Vagina (tissue), 2 donors: ENCODE measurements at places on chromosomes 1 and 21. TPM values are rescaled to one million over a fixed set of nuclear protein-coding genes. Genes with fewer than 3 reads are reported as not detected.
A peak's percentile ranks its signal among the peaks of the same experiment; 100 is the strongest.

DNA sequence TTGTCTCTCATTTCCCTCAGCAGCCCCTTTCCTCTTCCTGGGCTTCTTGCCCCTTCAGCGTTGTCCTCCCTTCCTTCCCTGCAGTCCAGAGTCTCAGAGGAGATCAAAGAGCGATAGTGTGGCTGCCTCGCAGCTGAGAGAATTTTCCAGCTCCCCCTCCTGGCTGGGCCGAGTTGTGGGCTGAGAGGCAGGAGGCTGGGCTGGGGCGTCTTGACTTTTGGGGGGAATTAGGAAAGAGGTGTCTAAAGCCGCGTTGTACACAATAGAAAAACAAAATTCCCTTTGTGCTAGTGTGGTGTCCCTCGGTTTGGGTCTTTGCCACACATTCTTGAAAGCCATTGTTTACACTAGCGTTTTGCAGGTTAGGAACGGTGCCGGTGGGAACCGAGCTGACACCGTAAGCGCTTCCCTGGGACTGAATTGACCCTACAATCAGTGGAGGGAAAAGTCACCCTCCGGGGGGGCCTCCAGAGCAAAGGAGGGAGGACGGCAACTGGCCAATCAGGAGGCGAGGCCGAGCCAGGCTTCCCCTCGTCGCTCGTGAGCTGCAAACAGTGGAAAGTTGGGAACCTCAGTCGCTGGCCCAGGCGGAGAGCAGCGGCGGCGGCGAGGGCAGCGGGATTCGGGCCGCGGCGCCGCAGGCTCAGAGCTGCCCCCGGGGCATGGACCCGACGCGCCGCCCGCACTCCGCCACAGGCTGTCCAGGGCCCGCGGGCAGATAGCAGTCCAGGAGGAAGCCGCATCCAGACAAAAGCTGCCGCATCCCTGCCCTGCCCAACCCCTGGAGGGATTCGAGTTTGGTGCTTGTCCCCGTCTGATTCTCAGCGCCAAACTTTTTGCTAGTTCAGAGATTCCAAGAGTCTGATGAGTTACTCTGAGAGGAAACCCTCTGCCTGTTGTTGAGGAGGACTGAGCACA is at the start of gene HMCN1:
Gene HMCN1, plus strand, starts transcription at position 574 of the 918 bp plus-strand sequence. CDS start 389 bp downstream, outside the sequence.
- peak; percentile 89 for DNase-seq
- no peaks in the 10 kb centered on the region for H3K4me1 ChIP-seq
- no peaks in the 10 kb centered on the region for H3K27me3 ChIP-seq
- H3K4me3 ChIP-seq, result peak within 1 kb of the TSS; percentile 49
- H3K27ac ChIP-seq, result peak within 1 kb of the TSS; percentile 76

DNA sequence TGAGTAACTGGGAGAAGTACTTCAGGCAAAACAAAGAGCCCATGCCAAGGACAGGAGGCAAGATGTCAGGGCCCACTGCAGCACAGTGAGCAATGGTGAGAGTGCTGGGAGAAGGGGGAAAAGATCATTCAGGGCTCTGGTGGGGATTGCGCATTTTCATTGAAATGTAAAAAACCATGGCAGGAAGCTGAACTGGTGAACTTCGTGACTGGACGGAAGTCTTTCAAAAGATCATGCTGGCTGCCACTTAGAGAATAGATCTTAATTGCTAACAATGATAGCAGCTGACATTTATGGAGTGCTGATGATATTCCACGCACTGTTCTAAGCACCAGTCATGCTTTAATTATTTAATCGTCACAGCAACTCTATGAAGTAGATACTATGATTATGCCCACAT is 107.0 kb downstream of the TGFBR3 start:
- peaks cover 89% of the 10 kb centered on the region for H3K4me1 ChIP-seq
- no peak for DNase-seq
- H3K27ac ChIP-seq, result peak overlapping the region; percentile 86
- no peaks in the 10 kb centered on the region for H3K36me3 ChIP-seq
- no peaks in the 10 kb centered on the region for H3K27me3 ChIP-seq

- DNase-seq, result no peak
- H3K27me3 ChIP-seq, result no peaks in the 10 kb centered on the region
- no peak overlapping the region for H3K4me3 ChIP-seq
- H3K36me3 ChIP-seq, result no peaks in the 10 kb centered on the region
- peak overlapping the region; percentile 51 for H3K27ac ChIP-seq
- H3K4me1 ChIP-seq, result peaks cover 84% of the 10 kb centered on the region
Observed at GRCh38 chr1:8381618-8382017, 63.7 kb downstream of the SLC45A1 start.

DNA sequence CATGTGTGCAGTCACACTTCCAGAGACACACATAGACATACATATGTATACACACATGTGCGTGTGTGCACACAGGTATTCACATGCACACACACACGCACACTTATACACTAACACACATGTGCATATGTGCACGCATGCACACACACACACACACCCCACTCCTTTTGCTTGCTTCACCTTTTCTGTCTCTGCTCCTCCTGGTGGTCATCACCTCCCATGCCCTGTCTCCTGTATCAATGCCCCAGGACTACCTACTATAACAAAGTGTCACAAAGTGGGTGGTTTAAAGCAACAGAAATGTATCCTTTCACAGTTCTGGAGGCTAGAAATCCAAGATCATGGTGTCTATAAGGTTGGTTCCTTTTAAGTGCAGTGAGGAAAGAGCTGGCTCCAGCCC is 27.4 kb downstream of the ETS2 start:
- no peaks in the 10 kb centered on the region for H3K27me3 ChIP-seq
- H3K4me1 ChIP-seq, result peaks cover 19% of the 10 kb centered on the region
- no peaks in the 10 kb centered on the region for H3K36me3 ChIP-seq
- DNase-seq, result no peak

GRCh38 chr1:37493336-37494098 is 19.1 kb downstream of the ZC3H12A start:
- DNase-seq, result no peak
- H3K4me1 ChIP-seq, result no peaks in the 10 kb centered on the region
- no peak overlapping the region for H3K27ac ChIP-seq
- H3K27me3 ChIP-seq, result no peaks in the 10 kb centered on the region
- H3K36me3 ChIP-seq, result peaks cover 46% of the 10 kb centered on the region

GRCh38 chr1:110384581-110385321 is 6.1 kb downstream of the SLC16A4 start:
- no peaks in the 10 kb centered on the region for H3K27me3 ChIP-seq
- H3K4me3 ChIP-seq, result no peak overlapping the region
- no peaks in the 10 kb centered on the region for H3K36me3 ChIP-seq
- H3K4me1 ChIP-seq, result peaks cover 27% of the 10 kb centered on the region
- no peak for DNase-seq

- H3K36me3 ChIP-seq, result peaks cover 6% of the 10 kb centered on the region
- H3K4me1 ChIP-seq, result peaks cover 39% of the 10 kb centered on the region
- peak overlapping the region; percentile 65 for H3K27ac ChIP-seq
- H3K27me3 ChIP-seq, result no peaks in the 10 kb centered on the region
Observed at GRCh38 chr21:33825419-33825818, 90.2 kb downstream of the ATP5PO start.

DNA sequence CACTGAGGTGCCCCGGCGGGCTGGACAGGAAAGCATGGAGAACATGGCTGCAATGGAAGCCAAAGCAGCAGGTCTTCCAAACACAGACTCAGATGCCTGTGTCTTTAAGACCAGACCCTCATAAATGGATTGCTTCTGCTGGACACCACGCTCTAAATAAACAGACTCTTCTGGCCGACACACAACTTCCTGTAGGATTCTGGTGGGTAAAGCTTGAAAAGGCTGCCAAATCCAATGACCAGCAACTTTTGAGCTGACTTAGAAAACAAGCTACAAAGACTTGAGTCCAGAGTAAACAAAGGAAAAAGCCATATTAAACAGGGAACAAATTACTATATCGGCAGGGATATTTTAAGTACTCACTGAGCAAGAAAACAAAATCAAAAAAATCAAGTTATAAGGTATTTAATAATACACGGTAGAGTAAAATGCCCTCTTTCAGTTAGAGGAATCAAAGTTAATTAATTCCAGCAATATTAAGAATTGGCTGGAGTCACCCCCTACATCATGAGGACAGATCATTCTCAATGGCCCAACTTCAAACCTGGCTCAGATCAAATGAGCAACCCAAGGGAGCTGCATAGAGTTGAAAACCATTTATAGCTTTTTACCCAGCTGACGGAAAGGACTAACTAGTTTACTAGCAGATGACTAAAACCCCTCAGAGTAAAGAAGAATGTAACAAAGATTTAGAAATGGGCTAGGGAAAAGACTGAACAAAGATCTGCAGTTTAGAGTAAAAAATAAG is 102.4 kb downstream of the TGFBR3 start:
- no peaks in the 10 kb centered on the region for H3K27me3 ChIP-seq
- H3K27ac ChIP-seq, result peak overlapping the region; percentile 86
- H3K4me3 ChIP-seq, result peak overlapping the region; percentile 11
- peaks cover 90% of the 10 kb centered on the region for H3K4me1 ChIP-seq
- no peak for DNase-seq
- no peaks in the 10 kb centered on the region for H3K36me3 ChIP-seq

DNA sequence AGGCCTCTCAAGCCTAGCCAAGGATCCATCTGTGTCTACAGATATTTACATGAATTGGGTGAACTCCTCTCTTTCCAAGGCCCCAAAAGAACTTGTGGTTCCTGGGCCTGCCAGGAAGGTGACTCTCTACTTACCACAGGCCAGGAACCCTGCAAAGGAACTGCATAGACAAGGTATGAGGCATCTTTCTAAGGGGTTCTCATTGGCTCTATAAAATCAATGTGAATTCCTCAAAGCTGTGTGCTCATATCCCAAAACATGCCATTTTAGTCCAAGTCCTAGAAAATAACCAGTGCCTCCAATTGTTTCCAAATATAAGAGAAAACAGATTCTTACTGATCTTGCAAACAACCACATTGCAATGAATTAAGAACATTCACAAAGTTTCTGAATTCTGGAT is 39.9 kb upstream of the RGL1 start:
- no peaks in the 10 kb centered on the region for H3K4me1 ChIP-seq
- no peak overlapping the region for H3K27ac ChIP-seq
- no peaks in the 10 kb centered on the region for H3K27me3 ChIP-seq

The OLIG2 gene
- total RNA-seq, result not detected

The ZBTB18 gene
- 8.8 TPM for total RNA-seq

The ZYG11A gene
- total RNA-seq, result 0.74 TPM

The FCN3 gene
- 1.7 TPM for total RNA-seq
